ENCODE measurements at places on chromosomes 16 and 17.

DNA sequence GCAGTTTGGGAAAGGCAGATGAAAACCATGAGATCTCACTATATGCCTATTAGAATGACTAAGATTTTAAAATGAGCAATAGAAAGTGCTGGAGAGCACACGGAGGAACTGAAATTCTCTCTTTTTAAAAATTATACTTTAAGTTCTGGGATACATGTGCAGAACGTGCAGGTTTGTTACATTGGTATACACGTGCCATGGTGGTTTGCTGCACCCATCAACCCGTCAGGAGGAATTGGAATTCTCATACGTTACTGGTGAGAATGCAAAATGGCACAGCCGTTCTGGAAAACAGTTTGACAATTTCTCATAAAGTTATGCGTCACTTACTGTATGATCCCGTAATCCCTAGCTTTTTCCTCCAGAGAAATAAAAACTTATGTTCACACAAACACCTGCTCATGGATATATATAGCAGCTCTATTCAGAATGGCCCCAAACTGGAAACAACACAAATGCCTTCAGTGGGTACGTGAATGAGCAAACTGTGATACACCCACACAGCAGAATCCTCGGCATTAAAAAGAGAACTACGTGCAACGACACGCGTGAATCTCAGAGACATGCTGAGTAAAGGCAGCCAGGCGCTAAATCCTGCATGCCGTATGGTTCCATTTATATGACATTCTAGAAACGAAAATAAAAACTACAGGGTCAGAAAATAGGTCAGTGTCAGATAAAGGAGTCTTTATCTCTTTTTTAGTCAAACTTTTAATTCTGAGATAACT, 11.8 kb downstream of the PIK3R6 start:
- no peak for DNase-seq

- no peak for DNase-seq
Measured at GRCh38 chr17:76261421-76262215, 3.5 kb upstream of the UBALD2 start.

DNA sequence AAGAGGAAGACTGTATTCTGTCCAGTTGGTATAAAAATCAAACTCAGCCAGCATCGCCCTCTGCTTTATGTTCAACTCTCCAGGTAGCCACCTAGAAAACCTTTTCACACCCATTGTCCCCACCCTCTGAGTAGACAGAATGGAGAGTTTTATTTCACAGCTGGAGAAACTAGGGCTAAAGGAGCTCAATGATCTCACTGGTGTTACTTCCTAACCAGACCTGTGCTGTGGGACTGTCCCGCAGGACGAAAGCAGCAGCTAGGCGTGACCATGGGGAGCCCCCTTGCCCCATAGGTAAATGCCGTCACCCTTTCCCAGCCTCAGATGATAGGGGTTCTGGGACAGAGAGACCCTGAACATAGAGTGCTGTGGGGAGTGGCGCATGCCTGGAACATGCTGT, 67.7 kb downstream of the CYLD start:
- DNase-seq, result no peak

DNA sequence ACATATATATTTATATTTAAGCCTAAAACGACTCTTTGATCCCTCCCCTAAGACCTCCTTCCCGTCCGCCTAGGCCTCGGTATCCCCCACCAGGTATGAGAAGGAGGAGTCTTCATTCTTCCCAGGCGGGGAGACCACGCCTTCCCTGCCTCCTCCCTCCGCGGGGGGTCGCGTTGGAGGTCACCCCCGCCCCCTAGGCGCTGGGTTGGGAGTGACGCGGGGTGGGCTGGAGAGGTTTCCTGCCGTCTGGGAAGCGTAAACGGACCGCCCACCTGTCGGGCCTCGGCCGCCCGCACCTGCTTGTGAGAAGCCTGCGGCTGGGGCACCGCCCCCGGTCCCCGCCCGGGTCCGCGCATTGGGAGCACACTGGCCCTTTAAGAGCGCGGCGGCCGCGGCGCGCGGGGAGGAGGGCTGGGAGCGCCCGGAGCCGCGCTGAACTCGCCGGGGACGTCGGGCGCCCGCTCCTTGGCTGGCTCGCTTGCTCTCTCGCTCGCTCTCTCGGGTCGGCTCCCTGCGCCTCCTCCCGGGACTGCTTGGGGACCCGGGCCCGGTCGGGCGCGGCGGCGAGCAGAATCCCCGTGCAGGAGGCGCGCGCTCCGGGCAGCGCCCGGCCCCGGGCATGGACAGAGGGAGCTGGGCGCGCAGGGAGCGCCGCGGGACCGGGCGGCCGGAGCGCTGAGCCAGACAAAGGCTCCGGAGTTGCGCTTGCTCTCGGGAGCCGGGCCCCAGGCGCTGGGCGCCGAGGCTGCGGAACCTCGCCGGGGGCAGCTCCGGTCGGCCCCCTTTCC, at the start of gene MMP15:
Gene MMP15, plus strand, starts transcription at position 404 of the 788 bp plus-strand sequence. CDS start 597 bp downstream, outside the sequence.
- peak; percentile 28 for DNase-seq

GRCh38 chr17:35130392-35130791, 9.0 kb downstream of the FNDC8 start:
- DNase-seq, result no peak

DNA sequence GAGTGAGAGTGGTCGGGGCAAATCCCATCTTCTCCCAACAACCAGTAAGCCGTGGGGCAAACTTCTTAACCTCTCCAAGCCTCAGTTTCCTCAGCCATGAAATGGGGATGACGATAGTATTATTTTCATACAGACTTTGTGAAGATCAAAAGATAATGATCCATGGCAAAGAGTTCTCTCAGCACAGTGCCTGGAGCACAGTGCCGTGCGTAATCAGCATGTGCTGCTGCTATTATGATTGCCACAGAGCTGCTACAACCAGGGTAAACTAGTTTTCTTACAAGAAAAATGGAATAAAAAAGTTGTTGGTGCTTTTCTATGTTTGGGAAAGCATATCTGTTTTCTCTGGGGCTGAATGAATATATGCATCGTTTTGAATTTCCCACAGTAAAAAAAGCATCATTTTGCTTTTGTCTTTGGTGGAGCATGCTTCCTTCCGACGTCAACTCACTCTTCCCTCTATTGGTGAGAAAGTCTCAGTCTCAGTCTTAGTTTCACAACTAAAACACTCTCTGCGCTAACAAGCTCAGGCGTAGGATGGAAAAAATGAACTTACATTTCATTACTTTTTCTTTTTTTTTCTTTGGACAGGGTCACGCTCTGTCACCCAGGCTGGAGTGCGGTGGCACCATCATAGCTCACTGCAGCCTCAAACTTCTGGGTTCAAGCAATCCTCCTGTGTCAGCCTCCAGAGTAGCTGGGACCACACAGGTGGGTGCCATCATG, 37.2 kb downstream of the CDK5R1 start:
- no peak for DNase-seq

DNA sequence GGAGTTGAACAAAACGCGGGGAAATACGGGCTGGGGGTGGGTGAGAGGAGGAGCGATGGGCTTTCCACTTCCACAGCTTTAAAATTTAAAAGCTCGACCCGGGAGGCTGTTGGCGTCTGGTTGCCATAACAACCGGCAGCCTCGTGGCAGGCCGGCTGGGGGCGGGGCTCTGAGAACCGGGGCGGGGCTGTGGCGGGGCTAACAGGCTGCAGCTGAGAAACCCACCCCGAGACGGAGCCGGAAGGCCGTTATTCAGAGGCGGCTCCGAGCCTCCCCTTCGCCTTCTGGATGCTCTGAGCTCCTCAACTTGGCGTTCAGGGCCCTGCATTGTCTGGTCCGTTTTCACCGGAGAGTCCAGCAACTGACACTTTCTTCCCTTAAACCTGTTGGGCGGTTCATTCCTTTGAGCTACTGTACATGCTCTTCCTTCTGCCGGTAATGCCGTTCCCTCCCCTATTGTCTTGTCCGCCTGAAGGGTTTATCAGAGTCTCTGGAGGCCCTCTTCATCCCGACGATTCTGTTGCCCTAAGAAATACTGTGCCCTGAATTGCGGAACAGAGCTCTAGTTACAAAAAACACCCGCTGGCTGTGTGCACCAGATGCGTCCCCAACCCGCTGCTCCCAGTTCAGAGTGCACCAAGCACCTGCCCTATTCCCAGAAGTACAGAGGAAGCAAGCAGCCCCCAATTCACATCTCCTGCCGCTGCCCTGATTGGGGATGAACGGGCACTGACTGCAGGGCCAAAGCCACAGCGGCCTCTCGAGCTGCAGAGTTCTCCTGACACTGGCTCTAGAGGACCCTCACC, 596 bp downstream of the DNAAF8 start:
- peak; percentile 83 for DNase-seq

- DNase-seq, result no peak
Measured at GRCh38 chr17:62880120-62880519, 72.0 kb upstream of the MARCHF10 start.

Data from stimulated activated CD4-positive, alpha-beta T cell treated with anti-CD3 and anti-CD28 coated beads, Interleukin-15, amount 100 ng/mL, for 1 hour (primary cell).